NCI-H1048 (cell line): ENCODE measurements at places on chromosomes 7 and 10.
A peak's percentile ranks its signal among the peaks of the same experiment; 100 is the strongest.

GRCh38 chr7:47778153-47778661, 170.1 kb downstream of the PKD1L1 start:
- DNase-seq: no peak

DNA sequence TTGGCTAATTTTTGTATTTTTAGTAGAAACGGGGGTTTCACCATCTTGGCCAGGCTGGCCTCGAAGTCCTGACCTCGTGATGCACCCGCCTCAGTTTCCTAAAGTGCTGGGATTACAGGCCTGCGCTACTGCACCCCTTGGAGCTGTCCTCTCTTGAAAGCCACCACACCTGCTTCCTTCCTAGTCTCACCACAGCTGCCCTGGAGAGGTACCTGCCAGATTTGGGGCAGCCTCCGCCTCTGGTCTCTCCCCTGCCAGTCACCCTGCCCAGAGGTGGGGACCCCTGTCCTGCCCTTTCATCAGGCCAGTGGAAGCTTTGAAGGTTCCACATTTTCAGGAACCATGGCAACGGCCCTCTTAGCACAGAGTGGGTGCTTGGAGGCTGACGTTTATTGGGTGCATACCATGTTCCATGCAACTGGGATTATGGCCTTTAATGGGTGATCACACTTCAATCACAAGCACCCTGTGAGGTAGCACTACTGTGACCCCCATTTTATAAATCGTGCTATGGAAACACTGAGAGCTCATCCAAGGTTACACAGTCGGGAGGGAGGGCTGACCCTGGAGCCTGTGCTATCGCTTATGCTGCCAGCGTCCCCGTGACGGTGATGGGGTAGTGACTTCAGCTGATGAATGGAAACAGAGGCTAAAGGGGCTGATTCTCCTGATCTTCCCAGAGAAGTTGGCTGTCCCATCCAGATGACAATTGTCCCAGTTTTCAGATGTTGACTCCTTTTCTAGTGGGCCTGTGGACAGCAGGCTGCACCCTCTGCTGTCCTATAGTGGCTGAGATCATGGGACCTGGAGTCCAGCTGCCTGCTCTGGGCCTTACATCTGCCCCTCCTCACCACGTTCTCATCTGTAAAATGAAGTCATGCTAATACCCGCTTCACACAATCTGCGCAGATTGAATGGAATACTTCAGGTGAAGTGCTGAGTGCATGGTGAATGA, 11.5 kb upstream of the FGFR2 start:
- no peak for DNase-seq

GRCh38 chr7:72435366-72435765, 23.2 kb upstream of the CALN1 start:
- no peak for DNase-seq

GRCh38 chr10:42836771-42837468, 54.3 kb downstream of the BMS1 start:
- DNase-seq: no peak

GRCh38 chr10:127151981-127152699, 44.3 kb downstream of the INSYN2A start:
- no peak for DNase-seq

GRCh38 chr7:149635561-149636329, 137.6 kb downstream of the ZNF467 start:
- DNase-seq: no peak

DNA sequence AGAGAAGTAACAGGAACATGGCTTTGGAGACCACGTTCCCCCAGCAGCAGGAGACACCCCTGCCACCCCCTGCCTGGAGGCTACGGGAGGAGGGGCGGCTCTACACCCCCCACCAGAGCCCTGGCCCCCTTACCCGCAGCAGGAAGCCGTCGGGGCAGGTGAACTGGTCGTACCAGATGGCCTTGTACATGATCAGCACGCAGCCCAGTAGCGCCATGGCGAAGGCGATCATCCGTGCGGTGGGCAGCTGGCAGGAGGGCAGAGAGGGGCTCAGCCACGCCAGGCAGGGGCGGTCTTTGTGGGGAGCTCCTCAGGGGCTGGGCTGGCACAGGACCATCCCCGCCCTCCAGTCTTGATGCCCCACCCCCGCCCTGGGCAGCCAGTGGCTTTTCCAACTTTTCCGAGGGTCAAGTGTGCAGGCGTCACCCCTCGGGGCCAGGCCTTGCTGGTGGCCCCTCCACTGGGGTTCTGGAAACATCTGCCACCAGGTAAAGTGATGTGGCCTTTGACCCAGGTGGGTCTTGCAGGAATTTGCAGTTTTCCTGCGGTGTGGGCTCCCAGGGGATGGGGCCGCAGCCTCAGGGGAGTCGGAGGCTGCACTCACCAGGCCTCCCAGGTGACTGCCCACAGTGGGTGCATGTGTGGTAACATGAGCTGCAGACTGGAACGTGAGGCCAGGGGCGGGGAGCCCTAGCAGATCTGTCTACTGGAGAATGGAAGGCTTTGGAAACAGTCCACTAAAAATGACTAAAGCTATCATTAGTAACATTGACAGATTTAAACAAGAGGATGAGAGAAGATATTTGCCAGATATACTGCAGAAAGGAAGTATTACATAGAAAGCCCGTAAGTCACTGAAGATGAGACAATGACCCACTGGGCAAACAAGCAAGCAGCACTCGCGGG, 9.7 kb downstream of the CALY start:
- DNase-seq: no peak

DNA sequence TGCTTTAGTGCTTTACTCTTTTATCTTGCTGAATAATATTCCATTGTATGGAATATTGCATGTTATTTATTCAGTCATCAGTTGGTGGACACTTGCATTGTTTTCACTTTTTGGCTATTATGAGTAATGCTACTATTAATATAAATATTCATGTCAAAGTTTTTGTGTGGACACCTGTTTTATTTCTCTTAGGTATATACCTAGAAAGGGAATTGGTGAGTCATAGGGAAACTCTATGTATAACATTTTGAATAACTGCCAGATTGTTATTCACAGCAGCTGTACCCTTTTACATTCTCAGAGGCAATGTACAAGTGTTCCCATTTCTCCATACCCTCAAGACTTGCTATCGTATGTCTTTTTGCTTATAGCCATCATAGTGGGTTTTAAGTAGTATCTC, 268.7 kb downstream of the SEMA3A start:
- no peak for DNase-seq

DNA sequence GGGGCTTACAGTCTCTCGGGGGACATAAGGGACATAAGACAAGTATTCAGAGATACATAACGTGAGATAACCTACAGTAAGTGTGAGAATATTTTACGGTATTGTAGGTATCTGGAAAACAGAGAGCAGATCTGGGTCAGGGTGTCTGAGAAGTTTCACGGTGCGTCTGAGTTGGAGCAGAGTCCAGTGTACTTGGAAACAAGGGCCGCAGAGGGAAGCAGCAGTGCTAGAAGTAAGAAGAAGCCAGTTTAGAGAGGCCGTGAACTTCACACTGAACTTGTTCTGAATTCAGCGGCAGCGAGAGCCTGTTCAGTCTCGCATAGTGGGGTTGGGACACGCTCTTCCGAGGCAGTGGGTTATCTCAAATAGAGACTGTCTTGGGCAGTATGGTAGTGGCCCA, 85.5 kb downstream of the TAF3 start:
- DNase-seq: no peak

DNA sequence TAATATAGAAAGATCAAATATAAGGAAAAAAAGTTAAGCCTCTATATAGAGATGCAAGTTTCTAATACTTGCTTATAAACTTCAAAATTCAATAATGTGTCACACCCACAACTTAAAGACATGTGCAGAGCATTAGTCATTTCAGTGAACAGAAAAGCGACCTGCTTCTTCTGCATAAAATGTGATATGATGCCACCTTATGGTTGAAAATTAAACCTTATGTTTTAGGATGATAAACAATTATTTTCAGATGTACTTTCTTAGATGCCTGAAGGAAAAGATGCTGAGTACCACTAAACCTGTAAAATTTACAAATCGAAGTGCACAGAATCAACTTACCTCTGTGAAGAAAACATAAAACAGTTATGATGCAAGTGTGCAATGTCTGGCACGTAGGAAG, 96.0 kb downstream of the MTERF1 start:
- DNase-seq: no peak

GRCh38 chr7:86785641-86786040, 141.9 kb downstream of the GRM3 start:
- no peak for DNase-seq

GRCh38 chr7:97973206-97973658, 16.8 kb downstream of the OCM2 start:
- DNase-seq: peak; percentile 71

GRCh38 chr10:131901181-131901829, 497 bp downstream of the PPP2R2D start:
- no peak for DNase-seq

GRCh38 chr7:29839921-29840320, 33.6 kb downstream of the WIPF3 start:
- DNase-seq: no peak

- DNase-seq: no peak
Measured at GRCh38 chr7:151309311-151309710, 32.3 kb upstream of the NUB1 start.

GRCh38 chr10:3853016-3853415, 68.0 kb upstream of the KLF6 start:
- no peak for DNase-seq

GRCh38 chr10:114042895-114043531, 653 bp upstream of the ADRB1 start:
- DNase-seq: no peak

- DNase-seq: no peak
Measured at GRCh38 chr7:69736126-69736810, 138.0 kb downstream of the AUTS2 start.

- no peak for DNase-seq
Measured at GRCh38 chr10:92756201-92757065, 66.7 kb downstream of the HHEX start.

DNA sequence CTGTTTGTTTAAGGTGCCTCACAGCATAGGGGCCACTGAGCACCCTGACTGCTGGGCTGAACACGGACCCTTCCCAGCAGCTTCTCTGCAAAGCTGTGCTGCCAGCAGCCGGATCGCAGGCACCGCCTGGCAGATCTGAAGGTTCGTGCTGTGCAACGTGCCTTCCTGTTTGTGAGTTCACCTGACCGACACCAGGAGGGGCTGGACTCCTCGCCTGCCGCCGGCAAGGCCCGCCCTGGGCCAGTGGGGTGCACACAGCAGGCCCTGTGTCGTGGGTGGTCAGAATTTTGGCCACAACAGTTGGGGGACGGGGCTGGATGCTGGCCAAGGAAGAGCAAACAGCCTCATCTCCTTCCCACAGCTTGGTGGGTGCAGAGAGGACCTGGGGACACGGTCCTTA, 12.6 kb downstream of the CYP2W1 start:
- DNase-seq: no peak

GRCh38 chr10:33716501-33717267, 382.2 kb upstream of the NRP1 start:
- DNase-seq: no peak

GRCh38 chr7:20064974-20065862, 152.0 kb downstream of the MACC1 start:
- DNase-seq: no peak

- DNase-seq: no peak
Measured at GRCh38 chr10:132175907-132176581, 10.7 kb upstream of the DPYSL4 start.

DNA sequence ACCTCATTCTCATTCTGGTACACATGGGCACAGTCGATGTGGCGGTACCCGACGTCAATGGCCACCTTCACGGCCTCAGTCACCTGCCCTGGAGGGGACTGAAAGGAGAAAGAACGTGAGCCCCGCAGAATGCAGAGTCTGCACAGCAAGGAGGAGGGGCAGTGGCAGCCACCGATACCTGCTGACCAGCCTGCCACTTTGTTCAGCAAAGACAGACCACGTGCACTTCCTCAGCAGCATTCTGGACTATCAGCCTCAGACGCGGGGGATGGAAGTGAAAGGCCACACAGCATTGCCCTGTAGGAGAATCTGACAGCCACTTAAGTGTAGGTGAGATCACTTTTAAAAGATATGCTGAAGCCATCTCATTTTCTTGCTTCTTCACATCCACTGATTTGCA, 7.2 kb downstream of the AKR1B1 start:
- no peak for DNase-seq

- no peak for DNase-seq
Measured at GRCh38 chr7:66427956-66428355, 200.7 kb upstream of the KCTD7 start.

DNA sequence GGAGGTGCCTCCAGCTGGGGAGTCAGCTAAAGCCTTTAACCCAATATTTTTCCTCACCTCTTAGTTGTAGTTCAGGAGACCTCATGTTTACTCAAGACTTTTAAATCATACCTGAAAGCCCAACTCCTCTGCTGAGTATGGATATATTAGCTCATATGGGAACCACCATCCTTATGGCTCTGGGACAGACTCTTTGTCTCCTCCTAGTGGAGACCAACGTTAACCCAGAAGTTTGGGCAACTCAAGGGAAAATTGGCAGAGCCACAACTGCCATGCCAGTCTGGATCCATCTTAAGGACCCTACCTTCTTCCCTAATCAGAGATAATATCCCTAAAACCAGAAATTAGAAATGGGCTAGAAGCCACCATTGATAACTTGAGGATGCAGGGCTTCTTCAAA, 80.8 kb downstream of the TMEM106B start:
- no peak for DNase-seq

DNA sequence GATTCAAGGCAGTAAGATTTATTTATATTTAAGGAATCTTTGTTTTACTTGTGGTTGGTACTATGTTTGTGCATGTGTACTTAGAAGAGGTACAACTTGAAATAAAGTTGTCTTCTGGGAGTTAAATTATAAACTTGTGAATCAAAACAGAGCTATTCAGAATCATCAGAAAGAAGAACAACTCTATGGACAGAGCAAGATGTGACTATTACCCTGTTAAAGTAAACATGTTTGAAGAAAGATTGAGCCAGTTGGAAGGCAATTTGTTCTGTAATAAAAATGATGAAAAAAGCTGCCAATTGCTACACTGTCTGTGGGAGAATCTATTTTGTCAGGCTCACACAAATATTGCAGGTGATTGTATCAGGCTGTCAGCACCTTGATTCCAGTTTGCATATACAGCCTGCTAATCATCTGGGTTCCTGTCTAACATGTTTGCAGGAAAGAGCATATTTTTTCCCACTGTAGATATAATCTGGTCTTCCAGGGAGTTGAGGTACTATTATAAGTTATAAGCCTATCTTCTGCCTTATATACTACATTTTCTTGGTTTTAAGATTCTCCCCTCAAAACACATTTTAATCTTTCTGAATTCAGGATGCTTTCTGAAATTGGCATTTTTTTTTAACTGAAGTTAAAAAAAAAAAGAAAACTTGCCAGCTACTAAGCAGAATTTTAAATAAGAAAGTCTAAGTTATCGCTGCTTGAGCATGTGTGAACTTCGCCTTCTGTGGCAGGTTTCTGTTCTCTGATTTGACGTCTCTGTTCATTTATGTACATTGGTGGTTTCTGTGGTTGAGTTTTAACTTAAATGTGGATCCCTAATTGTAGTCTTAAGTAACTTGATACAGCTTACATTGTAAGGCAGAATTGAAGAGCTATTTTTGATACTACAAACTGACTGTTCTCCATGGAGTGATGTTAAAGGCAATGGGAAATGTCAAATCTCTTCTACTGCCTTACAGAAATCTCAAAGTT, 46.0 kb downstream of the ZNRF2 start:
- no peak for DNase-seq
